Activated effector memory CD4-positive, alpha-beta T cell treated with anti-CD3 and anti-CD28 coated beads, Interleukin-2, amount 50 U/mL, for 16 hours (primary cell): ENCODE measurements at places on chromosomes 7 and 10.

DNA sequence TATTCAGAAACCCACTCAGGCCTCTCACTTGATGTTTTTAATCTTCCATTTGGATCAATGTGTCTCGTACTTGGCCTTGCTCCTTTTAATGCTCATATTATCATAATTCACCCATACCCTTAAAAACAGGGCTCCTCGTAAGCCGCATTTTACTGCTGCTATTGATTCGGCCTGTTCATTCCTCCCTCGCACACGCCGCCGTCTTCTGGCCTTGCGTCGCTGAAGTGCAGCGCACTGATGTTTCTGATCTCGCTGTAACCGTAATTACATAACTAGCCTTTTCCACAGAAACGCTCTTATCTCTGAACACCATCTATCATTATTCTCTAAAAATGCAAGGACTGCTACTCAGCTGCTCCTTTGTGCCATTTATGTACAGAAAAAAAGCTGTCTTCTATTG, 544.5 kb upstream of the FOXK1 start:
- DNase-seq = no peak

GRCh38 chr7:54339073-54339472, 203.1 kb upstream of the VSTM2A start:
- DNase-seq = no peak

GRCh38 chr10:52772623-52773022, at the start of gene MBL2:
TSS of gene MBL2 (minus strand) at chr10:52772784. CDS start at chr10:52771635, 1,149 bp downstream.
- DNase-seq = no peak

- DNase-seq = no peak
Observed at GRCh38 chr7:86689363-86689762, 45.7 kb downstream of the GRM3 start.

DNA sequence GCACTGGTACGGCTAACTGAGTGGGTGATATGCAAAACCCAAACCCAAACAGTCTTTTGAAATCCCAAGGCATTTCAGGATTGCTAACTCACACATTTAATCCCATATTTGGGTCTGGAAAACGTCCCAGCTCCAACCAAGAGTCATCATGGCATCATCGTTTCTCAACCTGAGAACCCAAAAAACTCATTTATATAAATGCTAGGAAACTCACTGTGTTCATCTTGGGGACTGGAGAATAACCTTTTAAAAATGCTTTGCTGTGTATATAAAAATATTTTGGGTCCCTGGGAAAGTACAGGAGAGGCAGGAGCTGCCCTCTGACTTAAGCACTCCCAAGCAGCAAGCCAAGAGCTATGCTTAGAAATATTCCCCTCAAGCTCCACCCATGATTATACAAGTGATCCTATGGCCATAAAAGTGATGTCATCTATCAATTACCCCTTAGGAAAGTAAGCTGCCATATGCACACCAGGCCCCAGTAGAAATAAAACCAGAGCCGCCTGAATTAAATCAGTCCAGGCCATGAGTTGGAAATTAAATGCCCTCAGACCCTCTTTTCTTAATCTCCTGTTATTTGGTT, 352.1 kb downstream of the FRMD4A start:
- DNase-seq = no peak

DNA sequence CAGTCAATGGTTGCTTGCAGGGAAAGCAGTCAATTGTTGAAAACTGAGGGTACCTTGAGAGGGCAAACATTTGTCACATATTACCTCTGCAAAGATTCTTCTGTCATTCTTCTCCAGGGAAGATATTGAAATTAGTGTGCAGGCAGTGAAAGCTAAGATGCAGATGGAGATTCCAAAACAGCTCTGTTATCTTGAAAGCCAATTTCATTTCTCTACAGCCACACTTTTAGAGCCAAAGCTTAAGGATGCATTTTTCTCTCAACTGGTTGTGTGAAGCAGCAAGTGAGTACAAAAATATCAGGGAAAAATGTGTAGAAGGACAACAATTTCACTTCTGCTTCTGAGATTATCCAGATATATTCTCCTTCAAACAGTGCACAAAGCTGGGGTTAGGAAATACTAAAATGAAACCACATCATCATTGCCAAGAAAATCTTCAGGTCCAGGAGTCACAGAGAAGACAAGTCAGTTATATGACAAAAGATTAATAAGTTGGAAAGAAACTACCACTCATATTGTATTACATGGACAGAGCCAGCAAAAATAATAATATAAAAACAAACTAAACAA, 16.3 kb downstream of the SGMS1 start:
- DNase-seq = no peak

DNA sequence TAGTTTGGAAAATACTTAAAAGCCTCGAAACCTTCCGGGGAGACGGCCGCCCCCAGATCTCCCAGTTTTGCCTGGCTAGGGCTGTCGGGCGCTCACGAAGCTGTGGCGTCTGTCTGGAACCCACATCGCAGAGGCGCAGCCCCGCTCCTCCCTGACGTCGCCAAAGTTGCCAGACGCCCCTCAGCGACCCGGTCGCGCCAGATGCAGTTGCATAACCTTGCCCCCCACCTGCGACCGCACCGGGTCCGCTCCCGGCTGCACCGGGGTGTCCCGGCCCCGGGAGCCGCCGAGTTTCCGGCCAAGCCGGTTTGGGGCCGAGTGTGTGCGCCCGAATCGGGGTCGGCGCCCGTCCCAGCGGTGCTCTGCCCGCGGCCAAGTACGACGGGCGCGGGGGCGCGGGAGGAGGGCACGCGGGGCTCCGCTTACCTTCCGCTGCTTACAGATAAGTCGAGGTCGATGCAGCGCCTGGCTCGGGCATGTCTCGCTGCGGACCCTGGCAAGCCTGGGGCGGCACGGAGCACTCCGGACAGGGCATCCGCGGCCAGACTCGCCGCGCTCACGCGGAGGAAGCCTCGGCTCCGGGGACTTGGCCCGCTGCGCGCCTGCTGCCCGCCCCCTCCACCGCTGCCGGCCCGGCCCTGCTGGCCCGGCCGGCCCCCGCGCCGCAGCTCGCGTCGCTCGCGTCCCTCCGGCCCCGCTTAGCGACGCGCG, 665 bp downstream of the INSYN2A start:
- DNase-seq = no peak

DNA sequence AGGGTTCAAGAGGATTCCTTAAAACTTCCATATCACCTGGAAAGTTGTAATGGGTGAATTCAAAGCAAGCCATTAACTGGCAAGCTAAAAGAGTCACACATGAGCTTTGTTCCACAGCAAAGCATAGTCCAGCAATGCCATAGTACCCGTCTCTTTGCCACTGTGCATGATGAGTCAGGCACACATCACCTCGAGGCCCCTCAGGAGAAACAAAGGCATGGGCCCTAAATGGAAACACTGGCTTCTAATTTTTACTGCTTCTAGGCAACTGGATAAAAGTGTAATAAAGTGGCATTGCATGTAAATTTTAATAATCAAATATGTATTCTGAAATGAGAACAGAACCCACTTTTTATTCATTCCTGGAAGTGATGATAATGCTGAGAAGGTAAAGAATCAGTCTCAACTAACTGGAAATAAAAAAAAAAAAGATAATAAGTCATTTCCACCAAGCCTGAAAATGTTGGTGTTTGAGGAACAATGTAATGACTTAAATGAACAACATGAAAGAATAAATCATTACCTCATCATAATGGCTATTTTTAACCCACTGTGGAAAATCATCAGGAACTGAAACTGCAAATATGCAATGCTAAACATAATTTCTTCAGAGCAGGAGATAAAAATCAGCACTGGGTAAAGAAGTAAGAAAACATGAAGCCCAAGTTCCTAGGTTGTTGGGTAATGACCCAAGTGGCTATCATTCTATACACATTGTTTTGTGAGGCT, 104.9 kb downstream of the CDK6 start:
- peak; percentile 64 for DNase-seq

GRCh38 chr7:36153571-36154097, 580 bp downstream of the EEPD1 start:
- DNase-seq = no peak

- DNase-seq = no peak
Observed at GRCh38 chr7:143120691-143121405, 11.0 kb upstream of the PIP start.

DNA sequence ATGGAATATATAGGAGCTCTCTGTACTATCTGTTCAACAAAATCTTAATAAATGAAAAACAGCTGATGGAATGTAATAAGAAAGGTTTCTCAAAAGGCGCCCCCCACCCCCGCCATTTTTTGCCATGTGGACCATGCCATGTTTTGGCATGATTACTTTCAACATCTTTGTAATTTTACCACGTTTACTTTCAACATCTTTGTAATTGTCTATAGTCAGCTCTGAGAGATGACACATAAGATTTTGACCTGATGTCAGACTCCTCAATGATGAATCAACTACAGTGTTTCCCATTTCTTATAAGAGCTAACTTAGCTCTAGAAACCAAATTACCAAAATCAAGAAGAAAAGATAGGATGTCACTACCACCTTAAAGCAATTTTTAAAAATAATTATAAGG, 144.9 kb upstream of the AHR start:
- DNase-seq = no peak

GRCh38 chr7:70736715-70737460, 395.1 kb upstream of the GALNT17 start:
- no peak for DNase-seq

DNA sequence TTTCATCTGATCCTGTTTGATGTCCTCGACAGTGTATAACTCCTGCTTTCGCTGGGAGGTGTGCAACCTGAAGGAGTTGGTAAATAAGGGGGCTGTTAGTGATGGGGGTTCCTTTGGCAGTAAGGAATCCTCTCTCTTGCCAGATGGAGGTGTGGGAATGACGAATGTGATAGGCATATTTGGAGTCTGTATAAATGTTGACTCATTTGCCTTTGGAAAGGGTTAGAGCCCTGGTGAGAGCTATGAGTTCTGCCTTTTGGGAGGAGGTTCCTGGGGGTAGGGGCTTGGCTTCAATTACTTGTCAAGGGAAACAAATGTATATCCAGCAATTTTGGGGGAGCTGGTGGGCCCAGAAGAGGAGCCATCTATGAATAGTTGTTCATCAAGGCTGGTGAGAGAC, 11.4 kb upstream of the CHST3 start:
- DNase-seq = no peak

DNA sequence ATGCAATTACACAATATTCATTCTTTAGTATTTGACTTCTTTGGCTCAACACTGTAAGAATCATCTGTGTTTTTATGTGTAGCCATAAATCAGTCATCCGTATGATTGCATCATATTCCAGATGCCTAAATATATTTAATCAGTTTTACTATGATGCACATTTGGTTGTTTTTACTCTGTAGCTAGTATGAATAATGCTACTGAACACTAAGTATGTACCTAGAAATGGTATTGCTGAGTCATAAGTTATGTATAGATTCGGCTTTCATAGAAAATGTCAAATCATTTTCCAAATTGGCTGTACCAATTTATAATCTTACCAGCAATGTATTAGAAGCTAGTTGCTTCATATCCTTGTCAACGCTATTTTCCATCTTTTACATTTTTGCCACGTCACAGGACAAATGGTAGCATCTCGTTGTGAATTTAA, 197.3 kb upstream of the PLXNA4 start:
- no peak for DNase-seq

DNA sequence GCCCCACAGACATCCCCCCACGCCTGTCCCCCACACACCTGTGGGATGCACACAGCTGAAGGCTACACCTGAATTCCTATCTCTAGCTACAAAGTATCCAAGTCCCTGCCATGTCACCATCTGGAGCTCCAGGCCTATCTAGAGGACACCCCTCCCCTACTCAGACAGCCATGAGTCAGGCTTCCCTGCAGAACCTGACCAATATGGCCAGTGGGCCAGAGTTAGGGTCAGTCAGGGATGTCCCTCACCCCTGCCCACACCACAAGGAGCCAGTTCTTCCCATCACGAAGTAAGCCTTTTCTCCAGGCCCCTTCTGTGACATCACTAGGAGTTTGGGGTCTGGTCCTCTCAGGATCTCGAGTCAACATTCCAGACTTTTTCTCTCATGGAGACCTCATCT, 10.6 kb upstream of the SLC18A3 start:
- no peak for DNase-seq

GRCh38 chr7:29854257-29854938, 48.1 kb downstream of the WIPF3 start:
- DNase-seq = no peak

GRCh38 chr10:71381611-71382010, 15.1 kb upstream of the CDH23 start:
- DNase-seq = no peak

- no peak for DNase-seq
Observed at GRCh38 chr7:5590596-5591277, 167.1 kb upstream of the TNRC18 start.

GRCh38 chr7:121901026-121901425, 28.1 kb downstream of the PTPRZ1 start:
- DNase-seq = no peak

DNA sequence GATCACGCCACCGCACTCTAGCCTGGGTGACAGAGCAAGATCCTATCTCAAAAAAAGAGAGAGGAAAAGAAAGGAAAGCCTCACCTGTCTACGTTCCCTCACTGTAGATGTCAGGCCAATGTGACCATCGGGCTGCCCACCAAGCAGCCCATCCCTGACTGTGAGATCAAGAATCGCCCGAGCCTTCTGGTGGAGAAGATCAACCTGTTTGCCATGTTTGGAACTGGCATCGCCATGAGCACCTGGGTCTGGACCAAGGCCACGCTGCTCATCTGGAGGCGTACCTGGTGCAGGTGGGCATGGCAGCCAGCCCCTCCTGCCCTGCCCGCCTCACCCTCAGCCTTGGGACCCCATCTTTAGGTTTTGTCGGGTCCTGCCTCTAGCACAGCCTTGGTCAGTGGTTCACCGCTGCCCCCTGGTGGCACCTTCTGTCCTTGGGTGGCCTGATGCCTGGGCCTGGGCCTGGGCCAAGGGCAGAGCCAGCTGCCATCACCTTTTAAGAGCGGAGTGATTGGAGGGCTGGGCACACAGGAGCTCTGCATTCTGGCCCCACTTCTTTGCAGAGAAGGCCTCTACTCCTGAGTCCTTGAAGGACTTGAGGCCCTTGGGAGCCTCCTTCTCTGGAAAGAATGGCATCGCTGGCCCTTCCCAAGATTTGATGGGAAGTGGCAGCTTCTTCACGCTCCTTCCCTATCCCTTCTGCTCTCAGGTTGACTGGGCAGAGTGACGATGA, 14.4 kb upstream of the AHCYL2 start:
- DNase-seq = peak; percentile 85

DNA sequence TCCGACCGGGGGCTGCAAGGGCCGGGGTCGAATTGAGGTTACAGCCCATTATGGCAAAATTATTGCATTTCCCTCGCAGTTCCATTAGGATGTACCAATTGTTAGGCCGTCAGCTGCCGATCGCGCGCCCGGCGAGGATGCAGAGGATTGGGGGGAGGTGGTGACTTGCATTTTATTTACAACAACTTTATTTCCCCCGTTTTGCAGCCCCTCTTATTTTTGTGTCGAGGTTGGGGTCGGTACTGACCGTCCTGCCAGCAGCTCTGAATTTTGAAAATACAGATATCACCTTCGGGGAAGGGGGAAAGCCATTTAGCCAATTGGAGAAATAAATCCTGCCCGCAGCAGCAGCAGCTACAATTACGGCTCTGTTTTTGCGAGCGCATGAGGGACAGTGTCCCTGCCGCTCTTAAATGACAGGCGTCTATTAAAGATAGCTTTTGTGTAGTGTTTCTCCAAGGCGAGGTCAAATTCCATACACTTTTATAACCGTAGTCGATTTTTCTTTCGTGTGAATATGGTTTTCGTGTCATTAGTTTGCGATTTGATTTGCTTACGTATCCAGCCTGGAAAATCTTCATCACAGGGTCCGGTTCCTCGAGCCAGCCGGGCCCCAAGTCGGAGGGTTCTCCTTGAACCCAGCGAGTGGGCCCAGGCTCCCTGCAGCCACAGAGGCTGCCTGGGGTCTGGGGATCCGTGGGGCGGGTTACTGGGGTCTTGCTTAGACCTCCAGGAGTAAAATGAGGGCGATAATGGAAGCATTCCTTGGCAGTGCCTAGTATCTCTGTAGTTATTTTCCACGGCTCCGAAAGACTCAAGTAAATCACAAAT, 684 bp upstream of the HOXA5 start:
- no peak for DNase-seq

GRCh38 chr7:31003721-31004120, 40.0 kb downstream of the GHRHR start:
- no peak for DNase-seq
